Upper lobe of left lung (tissue), 6 donors: ENCODE measurements at places on chromosomes 6 and 20.

DNA sequence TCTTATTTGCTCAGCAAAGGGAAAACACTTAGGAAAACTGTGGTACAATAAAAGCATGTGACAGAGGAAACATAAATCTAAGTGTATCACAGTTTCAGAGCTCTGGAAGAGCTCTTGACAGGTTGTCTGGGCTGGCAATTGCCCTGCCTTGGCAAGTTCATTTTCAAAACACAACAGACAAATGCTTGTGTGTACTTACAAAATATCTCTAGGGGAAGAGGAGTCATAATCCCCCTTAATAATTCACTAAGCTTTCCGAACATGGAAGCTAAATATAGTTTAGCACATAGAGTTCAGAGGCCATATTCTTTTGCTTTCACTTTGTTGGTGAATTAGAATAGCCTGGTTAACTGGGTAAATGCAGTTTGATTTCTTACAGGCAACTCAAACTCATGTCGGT is 211.6 kb upstream of the THEMIS start:
- no peak for DNase-seq

DNA sequence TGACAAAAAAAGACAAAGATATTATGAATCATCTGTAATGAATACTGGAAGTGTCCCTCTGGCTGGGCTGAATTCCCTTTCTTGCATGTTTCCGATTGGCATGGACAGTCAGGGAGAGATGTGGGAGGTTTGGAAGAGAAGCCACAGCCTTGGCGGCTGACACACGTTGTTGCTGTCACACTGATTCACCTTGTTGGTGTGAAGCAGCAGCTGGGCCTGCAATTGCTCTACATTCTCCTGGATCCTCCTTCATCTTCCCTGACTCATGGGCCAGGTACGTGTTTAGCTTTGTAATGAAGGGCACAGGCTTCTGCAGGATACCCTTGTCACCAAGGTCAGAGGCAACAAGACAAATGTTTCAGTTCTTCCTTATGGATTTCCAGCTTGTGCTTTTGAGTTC is 13.4 kb upstream of the SMIM8 start:
- no peak for DNase-seq

- DNase-seq, result no peak
Measured at GRCh38 chr20:23235173-23236027, 115.2 kb upstream of the NXT1 start.

GRCh38 chr6:1635305-1636010 is 25.7 kb downstream of the FOXC1 start:
- no peak for DNase-seq

DNA sequence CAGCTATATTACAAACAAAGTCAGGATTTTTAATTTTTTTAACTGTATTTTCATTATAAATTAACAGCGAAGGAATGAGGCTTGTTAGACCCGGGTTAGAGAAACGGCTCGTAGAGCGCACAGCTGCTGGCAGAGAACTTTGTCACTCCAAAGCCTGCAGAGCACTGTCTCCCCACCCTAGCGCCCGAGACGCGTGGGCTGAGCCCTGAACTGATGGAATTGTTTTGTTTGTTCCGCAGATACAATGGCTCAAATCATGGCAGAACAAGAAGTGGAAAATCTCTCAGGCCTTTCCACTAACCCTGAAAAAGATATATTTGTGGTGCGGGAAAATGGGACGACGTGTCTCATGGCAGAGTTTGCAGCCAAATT is 810 bp downstream of the LAMP5 start:
- DNase-seq, result peak; percentile 11

DNA sequence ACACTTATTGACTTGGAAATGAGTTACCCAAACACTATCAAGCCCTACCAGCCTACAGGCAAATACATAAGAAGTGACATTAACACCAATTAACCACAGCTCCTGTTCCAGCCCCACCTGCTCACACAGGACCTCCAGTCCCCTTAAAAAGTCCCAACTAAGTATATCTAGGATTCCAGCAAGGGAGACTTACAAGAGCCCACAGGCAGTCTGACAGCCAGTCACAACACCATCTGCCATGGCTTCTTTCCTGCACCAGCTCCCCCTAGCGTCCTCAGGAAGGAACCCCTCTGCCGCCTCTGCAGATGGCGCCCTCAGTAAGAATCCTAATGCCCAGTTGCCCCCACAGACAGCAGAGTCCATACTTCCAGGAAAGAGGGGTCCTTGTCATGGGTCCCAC is 122.1 kb downstream of the HIVEP2 start:
- DNase-seq, result no peak

- no peak for DNase-seq
Measured at GRCh38 chr6:74879234-74879633, 326.6 kb downstream of the COL12A1 start.

- DNase-seq, result peak; percentile 8
Measured at GRCh38 chr20:59441860-59442810, 141.7 kb downstream of the EDN3 start.

- DNase-seq, result no peak
Measured at GRCh38 chr6:149433881-149434280, 33.8 kb downstream of the SUMO4 start.

DNA sequence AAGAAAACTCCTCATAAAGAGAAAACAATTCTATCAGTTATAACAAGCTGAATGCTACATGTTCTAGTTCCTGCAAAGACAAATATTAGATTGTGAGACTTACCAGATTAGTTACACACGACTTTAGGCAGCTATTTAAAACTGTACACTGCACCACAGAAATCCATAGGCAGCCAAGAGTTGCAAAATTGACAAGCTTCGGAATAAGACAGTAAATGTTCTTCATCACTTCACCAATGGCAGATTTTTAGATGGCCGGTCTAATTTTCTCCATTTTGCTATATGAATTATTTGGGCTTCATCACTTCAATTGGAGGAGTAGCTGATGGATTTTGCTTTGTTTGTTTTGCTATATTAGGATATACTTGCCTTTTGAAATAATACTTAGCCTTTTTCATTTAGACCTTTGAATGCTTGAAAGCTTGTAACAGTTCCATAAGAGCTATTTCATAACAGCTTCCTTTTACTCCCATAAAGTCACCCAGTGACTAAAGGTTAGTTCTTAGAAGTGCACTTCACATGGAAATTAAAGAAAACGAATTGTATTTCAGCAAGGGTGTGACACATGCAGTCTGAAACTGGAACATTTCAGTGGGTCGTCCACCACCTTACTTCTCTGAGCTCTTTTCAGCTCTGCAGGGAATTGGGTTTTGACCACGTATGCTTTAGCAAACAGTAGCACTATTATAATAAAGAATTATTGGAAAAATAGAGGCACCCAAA is at the start of gene ROS1:
ROS1 (minus strand) TSS at position 512 of the 723 bp plus-strand sequence; CDS start at position 226, 286 bp downstream.
- no peak for DNase-seq

DNA sequence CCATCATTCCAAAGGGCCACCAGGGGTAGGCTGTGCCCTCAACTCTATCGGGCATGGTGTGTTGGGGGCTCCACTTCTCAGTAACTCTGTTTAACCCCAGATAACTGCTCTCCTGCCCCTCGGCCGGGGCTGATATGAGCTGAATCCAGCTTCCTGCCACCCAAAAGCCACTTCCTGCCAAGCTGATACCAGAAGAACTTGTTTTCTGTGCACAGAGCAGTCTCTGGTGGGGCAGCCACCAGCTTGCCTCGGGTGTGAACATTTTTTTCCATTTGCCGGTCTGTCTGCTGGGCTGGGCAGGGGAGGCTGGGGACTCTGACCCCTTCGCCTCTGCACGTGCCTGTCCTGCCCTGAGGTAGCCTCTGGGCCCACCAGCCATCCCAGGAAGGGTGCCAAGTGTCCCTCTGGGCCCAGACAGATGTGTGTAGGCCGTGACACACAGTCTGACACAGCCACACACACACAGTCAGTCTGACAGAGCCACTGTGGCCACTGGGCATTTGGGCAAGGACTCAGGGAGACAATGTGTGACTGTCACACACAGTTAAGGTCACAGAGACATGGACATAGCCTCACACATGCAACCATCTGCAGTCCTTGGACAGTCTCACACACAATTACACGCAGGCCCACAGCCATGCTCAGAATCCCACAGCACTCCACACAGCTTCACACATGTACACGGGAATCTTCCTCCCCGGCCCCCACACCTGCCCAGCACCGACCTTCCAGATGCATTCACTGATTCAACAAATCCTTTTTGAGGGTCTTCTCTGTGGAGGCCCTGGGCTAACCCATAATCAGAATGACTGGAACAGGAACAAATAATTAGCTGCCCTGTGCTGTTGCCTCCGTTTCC is 45.1 kb downstream of the NOL4L start:
- DNase-seq, result peak; percentile 49

DNA sequence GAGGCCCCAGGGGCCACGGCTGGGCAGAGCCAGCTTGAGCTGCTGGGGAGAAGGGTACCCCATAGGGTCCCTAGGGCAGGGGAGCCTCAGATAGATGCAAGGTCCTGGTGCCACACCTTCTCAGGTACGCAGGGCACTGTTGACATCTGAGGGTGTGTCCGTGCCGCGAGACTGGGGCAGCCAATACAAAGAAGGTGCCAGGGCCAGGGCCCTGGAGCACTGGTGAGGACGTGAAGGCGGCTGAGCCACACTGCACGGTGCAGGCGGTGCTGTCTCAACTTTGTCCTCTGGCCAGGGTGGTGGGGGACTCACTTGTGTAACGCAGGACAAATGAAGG is 649 bp upstream of the LRRC73 start:
- DNase-seq, result no peak

DNA sequence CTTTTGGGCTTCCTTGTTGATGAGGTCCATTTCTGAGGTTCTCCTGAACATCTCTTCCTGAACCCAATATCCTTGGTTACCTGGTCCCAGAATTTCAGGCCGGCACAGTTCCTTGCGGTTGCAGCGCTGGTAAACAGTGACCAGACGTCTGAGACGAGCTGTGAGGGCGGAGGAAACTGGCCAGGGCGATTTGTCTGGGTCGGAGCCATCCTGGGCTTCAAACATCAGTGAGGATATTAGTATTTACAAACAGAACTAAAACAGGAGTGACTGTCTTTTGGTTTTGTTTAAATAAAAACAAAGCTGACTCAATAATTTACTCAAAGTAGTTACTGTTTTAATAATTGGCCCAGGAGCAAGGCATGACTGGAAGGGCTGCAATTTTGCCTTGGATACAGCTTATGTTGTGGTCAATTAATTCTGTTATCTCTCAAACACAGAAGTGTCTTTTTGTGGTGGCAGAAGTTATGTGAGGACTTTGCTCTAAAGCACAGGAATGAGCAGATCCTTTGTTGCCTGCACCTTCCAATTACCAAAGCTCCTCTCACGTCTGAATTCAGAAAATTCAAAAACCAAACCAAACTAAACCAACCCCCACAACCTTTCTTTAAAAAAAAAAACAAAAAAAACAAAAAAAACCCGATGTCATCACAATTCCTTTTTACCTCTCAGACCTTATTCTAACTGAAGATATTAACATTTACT is 58.7 kb upstream of the EMILIN3 start:
- DNase-seq, result no peak

DNA sequence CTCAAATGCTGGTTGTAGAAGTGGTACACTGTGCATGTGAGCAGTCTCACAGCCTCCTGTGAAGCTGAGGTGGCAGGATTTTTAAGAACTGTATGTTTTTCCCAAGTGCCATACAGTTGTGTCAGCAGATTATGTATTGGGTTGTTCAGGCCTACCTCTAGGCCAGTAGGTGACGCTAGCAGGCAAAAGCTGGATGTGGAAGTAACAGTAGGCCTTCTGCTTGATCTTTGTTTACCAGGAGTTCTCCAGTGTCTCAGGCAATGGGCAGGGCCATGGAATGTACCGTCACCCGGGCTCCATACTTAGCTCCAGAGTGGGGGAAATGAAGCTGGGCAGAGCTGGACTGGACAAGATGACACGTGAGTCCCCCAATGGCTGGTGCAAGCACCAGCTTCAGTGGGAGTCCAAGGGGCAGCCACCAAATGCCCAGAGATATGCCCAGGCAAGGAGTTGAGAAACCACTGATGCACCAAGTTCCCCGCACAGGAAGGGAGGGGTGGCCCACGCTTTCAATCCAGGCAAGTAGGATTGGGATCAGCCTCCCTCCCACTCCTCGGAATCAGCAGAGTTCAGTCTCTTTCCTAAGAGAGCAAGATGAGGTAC is 289.7 kb downstream of the HTR1B start:
- DNase-seq, result no peak

GRCh38 chr6:110083875-110084585 is 95.4 kb downstream of the WASF1 start:
- no peak for DNase-seq

DNA sequence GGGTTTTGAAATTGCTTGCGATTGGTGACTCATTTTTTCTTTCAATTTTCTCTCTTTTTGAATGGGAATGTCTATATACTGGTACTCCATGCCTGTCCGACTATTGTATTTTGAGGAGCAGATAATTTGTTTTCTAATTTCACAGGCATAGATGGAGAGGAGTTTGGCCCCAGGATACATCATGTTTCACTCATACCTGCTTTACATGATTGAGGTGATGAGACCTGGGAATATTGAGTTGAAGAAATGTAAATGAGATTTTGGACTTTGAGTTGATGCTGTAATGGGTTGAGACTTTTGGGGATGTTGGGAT is 253.1 kb upstream of the RAB32 start:
- DNase-seq, result no peak

DNA sequence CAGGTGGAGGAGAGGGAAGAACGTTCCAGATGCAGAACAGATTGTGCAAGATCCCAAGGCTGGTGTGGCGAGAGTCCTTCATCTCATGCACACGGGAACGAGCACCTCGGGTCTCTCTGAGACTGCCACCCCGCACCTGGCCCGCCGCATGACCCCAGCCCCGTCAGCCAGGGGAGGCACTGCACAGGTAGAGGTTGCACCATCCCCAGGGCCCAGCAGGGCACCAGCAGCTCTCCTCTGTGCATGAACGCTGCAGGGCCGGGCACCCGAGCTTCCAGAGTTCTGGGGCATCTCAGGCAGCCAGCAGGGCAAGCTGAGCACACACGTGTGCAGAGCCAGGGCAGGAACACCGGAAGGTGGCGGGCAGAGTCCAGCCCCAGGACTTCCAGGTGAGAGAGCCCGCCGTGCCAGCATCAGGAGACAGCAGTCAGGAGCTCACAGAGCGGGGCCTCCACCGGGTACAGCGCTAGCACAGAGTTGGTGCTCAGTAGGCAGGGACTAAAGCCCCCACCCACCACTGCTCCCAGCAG is 193.2 kb downstream of the TAF4 start:
- DNase-seq, result peak; percentile 66

DNA sequence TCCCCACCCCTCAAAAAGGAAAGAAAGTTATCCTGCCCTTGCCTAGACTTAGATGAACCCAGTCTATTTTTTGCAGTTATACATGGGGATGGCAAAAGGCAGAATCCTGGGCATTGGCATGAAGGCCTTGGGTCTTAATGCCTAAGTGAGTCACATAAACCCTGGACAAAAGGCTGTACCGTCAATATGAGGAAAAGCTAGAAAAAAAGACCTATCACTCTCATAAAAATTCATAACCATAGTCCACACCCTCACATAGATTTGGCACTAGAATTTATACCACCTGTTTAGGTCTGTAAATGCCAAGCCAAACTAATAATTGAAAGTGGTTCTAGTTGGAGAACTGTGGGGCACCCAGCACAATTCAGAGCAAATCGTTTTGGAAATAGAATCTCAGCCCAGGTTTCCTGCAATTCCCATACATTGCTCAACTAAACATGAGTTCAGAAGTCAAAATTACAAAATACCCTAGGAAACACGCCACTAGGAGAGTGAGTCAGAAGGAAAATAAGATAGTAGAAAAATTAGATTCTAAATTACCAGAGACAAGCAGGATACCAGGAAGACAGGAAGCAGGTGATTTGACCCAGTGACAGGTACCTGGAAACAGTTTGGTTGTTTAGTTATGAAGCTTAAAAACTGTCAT is 70.4 kb upstream of the FUCA2 start:
- DNase-seq, result no peak

GRCh38 chr6:32086661-32087573 is 22.2 kb downstream of the TNXB start:
- DNase-seq, result peak; percentile 86

- DNase-seq, result no peak
Measured at GRCh38 chr6:72132427-72132826, 246.1 kb downstream of the RIMS1 start.
